Activated naive CD4-positive, alpha-beta T cell treated with anti-CD3 and anti-CD28 coated beads, Interleukin-2, amount 50 U/mL, for 72 hours (primary cell): ENCODE measurements at places on chromosomes 12 and 14. TPM values are rescaled to one million over a fixed set of nuclear protein-coding genes. Genes with fewer than 3 reads are reported as not detected.

GRCh38 chr12:13205809-13206559, 9.5 kb downstream of the EMP1 start:
- no peak for DNase-seq

GRCh38 chr12:61521258-61521657, 738.9 kb upstream of the USP15 start:
- DNase-seq: no peak

GRCh38 chr12:115437061-115437567, 753.1 kb upstream of the TBX3 start:
- no peak for DNase-seq

GRCh38 chr12:6145564-6145963, 21.1 kb upstream of the VWF start:
- DNase-seq: no peak

DNA sequence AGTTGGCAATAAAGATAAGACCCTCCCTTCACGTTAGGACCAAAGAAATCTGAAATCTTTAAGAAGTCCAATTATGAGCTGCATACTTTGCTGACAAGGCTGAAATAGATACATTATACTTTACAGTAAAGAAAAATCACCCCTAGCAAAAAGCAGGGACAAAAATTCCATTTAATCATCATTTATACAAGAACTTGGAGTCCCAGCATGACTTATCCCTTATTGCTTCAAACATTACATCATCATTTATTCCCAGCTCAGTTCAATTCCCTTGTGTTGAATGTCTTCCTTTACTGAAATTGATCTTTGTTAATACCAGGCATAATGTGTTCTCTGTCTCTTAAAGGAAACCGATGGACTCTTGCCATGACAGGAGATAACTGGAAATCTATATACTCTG, 449.6 kb upstream of the CCDC196 start:
- DNase-seq: no peak

DNA sequence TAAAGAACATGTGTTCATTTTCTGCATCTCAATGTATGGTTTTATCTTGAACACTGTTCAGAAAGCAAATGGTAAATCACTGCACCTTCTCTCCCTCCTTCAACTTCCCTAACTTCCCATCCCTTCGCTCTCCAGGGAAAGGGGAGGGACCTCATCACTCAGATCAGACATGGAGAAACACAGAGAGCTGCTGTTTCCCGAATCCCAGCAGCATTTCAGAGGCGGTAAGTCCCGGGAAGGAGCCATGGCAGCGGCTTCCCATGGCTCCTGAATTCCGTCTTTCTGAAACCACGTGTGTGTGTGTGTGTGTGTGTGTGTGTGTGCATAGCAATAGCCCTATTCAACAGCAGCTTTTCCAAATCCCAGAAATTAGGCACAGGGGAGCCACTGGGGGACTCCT, 125.4 kb upstream of the TMCC3 start:
- DNase-seq: no peak

HOXC13 gene
- not detected for total RNA-seq

IRF2BPL gene
- total RNA-seq: 85.4 TPM

CACNA2D4 gene
- 3.8 TPM for total RNA-seq
